GM18507 (cell line): ENCODE measurements at places on chromosomes 7 and 10.

GRCh38 chr7:51446785-51447184 lies 130.2 kb upstream of the COBL start:
- DNase-seq, result no peak

- no peak for DNase-seq
Measured at GRCh38 chr7:33310546-33310945, 181.2 kb downstream of the BBS9 start.

DNA sequence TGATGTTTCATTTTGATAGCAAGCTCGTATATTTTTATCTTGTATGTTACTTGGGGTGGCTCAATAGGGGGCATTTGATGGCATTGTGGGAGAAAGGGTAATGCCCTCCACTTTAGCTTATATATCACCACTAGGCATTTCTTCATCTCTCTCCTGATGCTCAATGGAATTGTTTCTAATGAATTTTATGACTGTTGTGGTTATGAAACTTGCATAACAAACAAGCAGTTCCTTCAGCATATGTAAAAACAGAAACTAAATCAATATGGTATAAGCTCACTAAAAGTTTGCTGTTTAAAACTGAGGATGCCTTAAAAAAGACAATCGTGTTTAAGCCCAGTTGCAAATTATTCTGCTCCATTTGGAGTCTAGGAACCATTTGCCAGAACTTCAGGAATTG lies 75.5 kb downstream of the CDK14 start:
- DNase-seq, result no peak

GRCh38 chr7:39838326-39838725 lies 111.7 kb upstream of the CDK13 start:
- no peak for DNase-seq

- no peak for DNase-seq
Measured at GRCh38 chr7:2069472-2069860, 163.3 kb downstream of the MAD1L1 start.

DNA sequence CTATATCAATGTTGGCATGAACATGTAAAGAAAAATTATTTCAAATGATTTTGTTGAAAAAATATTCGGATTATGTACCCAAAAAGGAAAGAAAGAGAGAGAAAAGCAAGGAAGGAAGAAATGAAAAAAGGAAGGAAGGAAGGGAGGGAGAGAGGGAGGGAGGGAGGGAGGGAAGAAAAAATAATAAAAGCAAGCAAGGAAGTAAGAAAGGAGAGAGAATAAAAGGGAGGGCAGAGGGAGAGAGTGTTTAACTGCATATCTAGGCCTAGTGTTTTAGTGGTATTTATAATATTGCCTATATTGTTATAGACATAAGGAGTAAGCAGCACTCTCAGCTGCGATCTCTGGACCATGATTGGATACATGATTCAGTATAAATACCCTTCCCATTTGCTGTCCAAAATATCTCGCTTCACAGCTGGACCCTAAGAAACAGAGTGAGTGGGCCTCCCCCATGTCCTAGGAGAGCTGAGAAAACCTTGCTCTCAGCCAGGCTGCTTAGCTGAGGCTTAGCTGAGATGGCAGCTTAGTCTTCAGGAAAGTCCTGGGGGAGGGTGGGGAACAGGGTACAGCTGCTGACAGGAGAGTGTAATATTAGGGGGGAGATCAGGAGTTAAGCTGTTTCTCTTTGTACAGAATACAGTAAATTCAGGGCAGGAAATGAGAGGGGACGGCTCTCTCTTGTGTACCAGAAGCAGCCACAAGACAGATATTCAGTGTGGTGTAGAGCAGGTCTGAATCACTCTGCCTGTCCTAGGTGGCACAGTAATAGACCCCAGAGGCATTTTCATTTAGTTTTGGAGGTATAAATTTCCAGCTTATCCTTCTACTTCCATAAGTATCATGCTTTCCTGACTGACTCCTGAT lies 66.8 kb upstream of the TARP start:
- DNase-seq, result no peak

- DNase-seq, result no peak
Measured at GRCh38 chr7:30998180-30998579, 34.4 kb downstream of the GHRHR start.

GRCh38 chr7:12369756-12370155 lies 33.9 kb downstream of the VWDE start:
- DNase-seq, result no peak
